ENCODE measurements at places on chromosomes 2 and 18. TPM values are rescaled to one million over a fixed set of nuclear protein-coding genes. Genes with fewer than 3 reads are reported as not detected.

The EPHA4 gene
- 39.2 TPM for total RNA-seq

The OR6B2 gene
- not detected for total RNA-seq

The NT5DC4 gene
- not detected for total RNA-seq

The L3MBTL4 gene
- 10.5 TPM for total RNA-seq

The KCNE4 gene
- 21.2 TPM for total RNA-seq

The DLGAP1 gene
- total RNA-seq = 0.32 TPM

The CFAP221 gene
- 3.2 TPM for total RNA-seq

The MOGAT1 gene
- not detected for total RNA-seq

The MBOAT2 gene
- 16.1 TPM for total RNA-seq

The CYTIP gene
- total RNA-seq = 6.3 TPM

The OSBPL1A gene
- total RNA-seq = 51.0 TPM

The CPLX4 gene
- not detected for total RNA-seq

The RFTN2 gene
- 5.4 TPM for total RNA-seq

GRCh38 chr2:145524836-145525235 lies 1004.9 kb upstream of the ZEB2 start:
- no peak for DNase-seq

DNA sequence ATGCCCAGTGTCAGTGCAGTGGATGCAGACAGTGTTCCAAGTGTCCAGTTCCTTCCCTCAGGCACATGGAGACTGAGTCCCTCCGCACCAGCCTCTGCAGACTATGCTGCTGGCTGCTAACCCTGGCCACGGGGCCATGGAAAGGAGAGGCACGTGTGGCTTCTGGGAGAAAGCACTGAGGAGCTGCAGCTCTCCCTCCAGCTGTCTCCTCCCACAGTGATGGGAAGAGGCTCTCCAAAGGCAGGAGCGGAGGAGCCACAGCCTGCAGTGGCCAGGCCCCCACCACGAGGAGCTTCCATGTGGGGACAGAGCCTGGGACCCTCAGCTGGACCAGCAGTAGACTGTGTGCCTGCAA lies 141.1 kb downstream of the NDUFA10 start:
- DNase-seq = peak; percentile 42

GRCh38 chr2:20953146-20953824 lies 90.6 kb downstream of the APOB start:
- DNase-seq = no peak

GRCh38 chr2:202736826-202737225 lies 102.1 kb downstream of the FAM117B start:
- no peak for DNase-seq

DNA sequence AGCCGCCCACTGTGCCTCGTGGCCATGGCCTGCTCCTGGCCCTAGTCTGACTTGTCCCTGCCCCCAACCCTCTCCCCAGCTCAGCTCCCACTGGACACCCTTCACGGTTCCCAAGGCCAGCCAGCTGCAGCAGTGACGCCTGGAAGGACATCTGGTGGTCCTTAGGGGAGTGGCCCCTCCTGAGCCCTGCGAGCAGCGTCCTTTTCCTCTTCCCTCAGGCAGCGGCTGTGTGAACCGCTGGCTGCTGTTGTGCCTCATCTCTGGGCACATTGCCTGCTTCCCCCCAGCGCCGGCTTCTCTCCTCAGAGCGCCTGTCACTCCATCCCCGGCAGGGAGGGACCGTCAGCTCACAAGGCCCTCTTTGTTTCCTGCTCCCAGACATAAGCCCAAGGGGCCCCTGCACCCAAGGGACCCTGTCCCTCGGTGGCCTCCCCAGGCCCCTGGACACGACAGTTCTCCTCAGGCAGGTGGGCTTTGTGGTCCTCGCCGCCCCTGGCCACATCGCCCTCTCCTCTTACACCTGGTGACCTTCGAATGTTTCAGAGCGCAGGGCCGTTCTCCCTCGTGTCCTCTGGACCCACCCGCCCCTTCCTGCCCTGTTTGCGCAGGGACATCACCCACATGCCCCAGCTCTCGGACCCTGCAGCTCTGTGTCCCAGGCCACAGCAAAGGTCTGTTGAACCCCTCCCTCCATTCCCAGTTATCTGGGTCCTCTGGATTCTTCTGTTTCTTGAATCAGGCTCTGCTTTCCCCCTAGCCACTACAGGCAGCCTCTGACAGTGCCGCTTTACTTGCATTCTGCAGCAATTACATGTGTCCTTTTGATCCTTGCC lies 35.8 kb downstream of the ANO7 start:
- DNase-seq = peak; percentile 79

DNA sequence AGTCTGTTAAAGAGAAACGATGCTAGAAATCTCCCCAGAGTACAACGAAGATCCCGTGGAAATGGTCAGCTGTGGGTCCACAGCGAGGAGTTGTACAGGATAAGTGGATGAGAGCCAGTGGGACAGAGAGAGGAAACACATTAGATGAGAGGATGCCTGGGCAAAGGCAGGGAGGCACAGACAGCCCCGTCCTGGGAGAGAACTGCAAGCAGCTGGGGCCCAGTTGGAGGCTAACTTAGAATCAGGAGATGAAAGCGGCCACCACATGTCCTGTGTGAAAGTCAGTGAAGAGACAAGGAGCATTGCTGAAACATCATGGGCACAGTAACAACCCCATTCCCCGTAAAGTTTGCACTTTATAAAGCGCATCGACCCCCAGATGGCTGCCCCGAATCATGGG lies 157.5 kb downstream of the RAPGEF4 start:
- DNase-seq = no peak

DNA sequence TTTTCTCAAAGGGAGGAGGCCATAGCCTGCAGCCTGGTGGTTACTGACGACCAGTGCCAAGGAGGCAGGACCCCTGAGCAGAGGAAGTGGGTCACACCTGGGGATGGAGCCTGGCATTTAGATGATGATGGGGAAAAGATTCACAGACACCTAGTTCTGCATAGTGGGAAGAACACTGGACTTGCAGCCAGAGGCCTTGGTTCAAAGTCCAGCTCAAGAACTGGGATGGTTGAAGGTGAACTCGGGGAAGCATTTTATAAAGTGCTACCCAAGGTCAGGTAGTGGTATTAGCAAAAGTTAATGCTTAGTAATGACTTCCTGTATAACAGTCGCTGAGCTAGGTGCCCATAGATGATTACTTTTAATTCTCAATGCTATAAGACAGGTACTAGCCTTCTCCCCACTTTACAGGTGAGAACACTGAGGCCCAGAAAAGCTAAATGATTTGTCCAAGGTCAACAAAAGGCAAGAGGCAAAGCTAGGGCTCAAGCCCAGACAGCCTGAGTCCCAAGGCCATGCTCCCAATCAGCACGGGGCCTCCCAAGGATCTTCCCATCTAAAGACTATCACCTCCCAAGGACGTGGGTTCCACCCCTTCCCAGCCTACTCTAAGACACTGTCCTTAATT lies 134.4 kb downstream of the TNS1 start:
- DNase-seq = no peak

GRCh38 chr2:202158796-202159195 lies 79.6 kb downstream of the SUMO1 start:
- no peak for DNase-seq

- DNase-seq = no peak
Observed at GRCh38 chr2:51145761-51146160, 113.8 kb upstream of the NRXN1 start.

DNA sequence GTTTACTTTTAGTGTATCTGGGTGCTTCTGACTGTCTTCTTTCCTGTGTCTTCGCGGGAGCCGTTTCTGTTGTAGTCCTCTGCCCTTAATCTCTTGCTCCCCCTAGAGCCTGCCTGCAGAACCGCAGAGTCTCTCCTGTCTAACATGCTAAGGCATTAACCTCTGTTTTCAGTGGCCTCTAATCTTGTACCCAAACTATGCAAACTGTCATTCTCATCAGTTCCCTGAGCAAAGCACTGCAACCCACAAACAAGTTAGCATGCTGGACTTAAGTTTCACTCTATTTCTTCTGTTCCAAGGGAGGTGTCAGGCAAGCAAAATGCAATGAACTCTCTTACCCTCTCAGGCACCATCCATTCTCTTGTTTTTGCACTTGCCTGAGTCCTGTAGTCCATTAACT lies 138.4 kb downstream of the OTX1 start:
- DNase-seq = no peak

- DNase-seq = no peak
Observed at GRCh38 chr2:7022492-7023385, 105.5 kb downstream of the RNF144A start.

DNA sequence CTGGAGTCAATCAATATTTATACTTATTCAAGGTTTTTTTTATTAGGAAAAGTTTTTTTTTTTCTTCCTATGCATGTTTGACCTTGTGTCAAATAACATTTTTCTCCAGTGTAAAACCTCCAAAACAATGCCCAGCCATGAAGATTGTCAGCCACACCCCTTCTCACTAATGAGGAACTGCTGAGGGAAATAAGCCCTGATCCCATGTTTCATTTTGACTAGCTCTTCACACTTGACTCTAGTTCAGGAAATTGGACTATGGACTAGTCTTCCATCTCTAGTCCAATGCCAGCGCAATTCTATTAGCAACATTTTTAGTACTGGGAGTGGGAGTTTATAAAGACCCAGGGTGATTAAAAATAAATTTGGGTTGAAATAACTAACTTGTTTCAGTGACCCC lies 275.6 kb upstream of the CXCR4 start:
- DNase-seq = no peak

DNA sequence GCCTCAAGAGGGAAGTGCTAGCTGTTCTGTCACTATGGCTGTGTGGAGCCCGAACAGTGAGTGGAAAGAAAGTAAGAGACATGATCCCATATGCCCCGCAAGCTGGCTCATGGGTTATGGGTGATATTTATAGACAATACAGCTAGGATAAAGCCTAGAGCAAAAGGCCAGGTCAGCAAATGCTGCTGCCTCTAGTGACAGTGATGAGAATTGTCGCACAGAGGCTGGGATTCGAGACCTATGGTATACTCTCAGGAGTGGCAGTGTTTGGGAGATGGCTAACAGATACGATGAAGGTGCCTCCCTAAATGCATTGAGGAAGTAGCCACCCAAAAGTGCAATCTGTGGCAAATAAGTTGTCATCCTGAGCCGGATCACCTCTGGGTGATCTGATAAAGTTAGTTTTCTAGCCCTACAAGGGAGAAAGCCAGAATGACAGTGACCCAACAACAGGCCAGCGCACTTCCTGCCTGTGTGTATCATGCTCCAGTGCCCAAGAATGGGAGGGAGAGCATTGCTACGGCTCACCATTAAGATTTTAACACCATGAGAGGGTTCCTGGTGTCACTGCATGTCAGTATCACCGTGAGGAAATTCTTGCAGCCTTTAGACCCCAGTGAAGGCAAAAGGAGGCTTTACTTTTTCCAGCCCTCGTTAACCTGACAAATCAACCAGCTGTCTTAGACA lies 92.2 kb upstream of the TGFA start:
- DNase-seq = no peak

GRCh38 chr18:41940506-41941215 lies 14.4 kb upstream of the PIK3C3 start:
- no peak for DNase-seq

DNA sequence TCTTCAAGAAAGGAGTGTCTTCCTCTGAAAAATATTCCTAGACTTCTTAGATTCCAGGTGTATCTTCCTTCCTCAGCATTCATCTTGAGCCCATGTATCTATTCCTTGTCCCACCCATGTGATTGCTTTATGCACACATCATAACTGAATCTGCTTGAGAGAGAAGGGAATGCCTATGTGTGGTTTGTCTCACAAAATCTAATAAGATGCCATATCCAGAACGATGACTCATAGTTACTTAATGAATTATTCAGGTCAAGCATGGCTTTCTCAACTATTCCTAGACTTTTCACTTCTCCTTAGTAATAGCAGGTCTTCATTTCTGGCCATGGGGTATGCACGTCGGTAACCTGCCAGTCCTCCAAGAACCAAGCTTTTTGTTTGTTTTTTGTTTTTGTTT lies 121.8 kb downstream of the SETBP1 start:
- no peak for DNase-seq

DNA sequence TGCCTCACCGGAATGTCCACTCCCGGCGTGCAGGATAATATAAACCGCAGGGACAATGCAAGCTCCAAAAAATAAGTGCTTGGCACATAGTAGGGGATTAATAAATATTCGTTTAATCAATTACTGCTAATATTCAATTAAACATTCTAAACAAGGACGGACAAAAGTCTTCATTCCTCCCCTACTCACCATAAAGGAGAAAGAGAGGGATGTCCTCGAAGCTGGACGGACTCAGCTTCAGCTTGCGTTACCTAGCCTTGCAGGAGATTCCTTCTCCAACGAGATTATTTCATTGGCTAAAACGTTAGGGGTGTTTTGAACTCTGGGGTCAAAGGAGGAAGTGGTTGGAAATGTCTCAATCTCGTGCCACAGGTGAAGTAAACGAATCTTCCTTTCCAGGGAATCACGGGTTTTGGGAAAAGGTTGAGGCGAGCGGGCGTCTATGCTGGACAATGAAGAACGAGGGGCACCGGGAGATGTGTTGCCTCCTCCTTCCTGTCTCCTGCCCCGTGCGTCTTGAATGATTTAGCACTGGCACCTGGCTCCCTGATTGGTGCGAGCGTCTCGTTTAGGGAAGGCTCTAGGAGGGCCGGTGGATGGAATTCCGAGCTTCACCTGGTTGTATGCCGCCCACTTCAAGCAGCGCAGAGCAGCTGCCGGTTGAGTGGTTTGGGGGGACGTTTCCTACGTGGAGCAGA lies 2.0 kb upstream of the GAD1 start:
- no peak for DNase-seq

GRCh38 chr2:85915606-85916303 lies 27.0 kb upstream of the ST3GAL5 start:
- no peak for DNase-seq

DNA sequence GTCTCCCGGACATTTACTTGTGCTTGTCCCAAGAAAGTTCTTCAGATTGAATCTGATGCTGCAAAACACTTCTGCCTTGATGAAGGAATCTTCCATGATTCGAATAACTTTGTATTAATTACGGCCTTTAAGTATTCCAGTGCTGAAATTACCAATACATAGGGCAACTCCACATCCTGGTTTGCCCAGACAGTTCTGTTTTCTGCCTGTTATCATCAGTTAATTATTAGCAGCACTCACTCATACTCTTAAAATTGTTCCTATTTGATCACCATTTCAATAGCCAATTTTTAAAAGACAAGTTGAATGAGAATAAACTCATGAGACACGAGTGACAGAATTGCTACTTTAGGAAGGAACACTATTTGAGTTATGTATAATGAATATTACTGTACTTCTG lies 620.7 kb upstream of the ZEB2 start:
- no peak for DNase-seq

GRCh38 chr18:24831871-24832665 lies 371.6 kb downstream of the HRH4 start:
- no peak for DNase-seq

- DNase-seq = no peak
Observed at GRCh38 chr2:107384422-107384821, 442.3 kb upstream of the RGPD4 start.

GRCh38 chr2:177588671-177589070 lies 196.1 kb downstream of the AGPS start:
- no peak for DNase-seq

- DNase-seq = no peak
Observed at GRCh38 chr2:230457073-230457768, 41.2 kb downstream of the SP100 start.

GRCh38 chr18:8084160-8084559 lies 517.0 kb downstream of the PTPRM start:
- no peak for DNase-seq

DNA sequence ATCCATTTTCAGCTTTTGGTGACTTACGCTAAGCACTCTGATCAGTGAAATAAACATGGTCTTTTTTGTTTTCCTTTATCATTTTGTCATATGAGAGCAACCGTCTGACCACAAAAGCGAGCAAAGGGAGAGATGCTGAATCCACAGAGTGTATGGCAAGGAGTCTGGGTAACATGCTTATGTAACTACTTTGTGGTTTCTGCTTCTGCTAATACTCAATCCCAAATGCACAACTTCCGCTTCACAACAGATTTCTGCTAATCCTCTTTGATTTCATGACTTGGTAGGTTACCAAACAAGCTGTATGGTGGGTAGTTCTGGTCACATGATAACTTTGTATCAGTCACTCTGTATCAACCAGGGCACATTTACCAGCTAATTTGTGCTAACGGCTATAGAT lies 908.4 kb upstream of the CRIM1 start:
- no peak for DNase-seq
